Skin of body (tissue), 3 donors: ENCODE measurements at places on chromosomes 5 and 9. TPM values are rescaled to one million over a fixed set of nuclear protein-coding genes. Genes with fewer than 3 reads are reported as not detected.

- DNase-seq = no peak
These were observed 3.0 kb downstream of the PSMB7 start for GRCh38 chr9:124412228-124412575.

DNA sequence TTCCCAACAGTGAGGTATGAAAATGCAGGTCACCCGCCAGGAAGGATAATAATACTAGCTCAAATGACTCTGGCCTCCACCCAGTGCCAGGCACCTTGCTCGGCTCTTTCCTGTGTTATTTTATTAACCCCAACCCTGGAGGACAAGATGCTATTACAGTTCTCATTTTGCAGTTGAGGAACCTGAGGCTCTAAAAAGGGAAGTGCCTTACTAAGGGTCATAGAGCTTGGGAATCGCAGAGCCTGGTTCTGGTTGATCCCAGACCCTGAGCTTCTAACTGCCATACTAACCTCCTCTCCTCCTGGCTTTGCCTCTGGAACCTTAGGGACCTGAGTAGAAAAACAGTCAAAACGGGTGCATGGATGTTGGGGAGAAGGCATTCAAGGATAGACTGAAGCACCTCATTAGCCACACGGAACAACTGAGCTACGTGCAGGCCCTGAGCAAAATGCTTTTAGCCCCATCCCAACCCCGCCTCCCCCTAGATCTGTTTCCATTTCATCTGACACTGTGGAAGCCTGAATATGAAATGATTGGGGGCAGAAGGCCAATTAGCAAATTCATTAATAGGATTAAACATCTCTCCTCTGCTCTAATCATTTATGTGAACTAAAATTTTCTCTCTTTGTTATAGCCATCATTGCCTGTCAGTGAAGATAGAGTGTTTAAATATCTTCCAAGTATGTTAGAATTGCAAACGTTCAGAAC, 7.9 kb downstream of the KCNIP1 start:
- no peak for DNase-seq

GRCh38 chr5:177403102-177403791, 2.8 kb upstream of the PFN3 start:
- no peak for DNase-seq

GRCh38 chr5:90809311-90810056, 250.9 kb downstream of the ADGRV1 start:
- DNase-seq = no peak

- no peak for DNase-seq
These were observed 3.3 kb downstream of the TLX3 start for GRCh38 chr5:171312129-171312974.

GRCh38 chr5:144011388-144011787, 159.1 kb downstream of the YIPF5 start:
- no peak for DNase-seq

- peak; percentile 42 for DNase-seq
These were observed 3.2 kb downstream of the PAPPA start for GRCh38 chr9:116156621-116157314.

- peak; percentile 42 for DNase-seq
These were observed 2.6 kb upstream of the NFIL3 start for GRCh38 chr9:91426123-91426745.

DNA sequence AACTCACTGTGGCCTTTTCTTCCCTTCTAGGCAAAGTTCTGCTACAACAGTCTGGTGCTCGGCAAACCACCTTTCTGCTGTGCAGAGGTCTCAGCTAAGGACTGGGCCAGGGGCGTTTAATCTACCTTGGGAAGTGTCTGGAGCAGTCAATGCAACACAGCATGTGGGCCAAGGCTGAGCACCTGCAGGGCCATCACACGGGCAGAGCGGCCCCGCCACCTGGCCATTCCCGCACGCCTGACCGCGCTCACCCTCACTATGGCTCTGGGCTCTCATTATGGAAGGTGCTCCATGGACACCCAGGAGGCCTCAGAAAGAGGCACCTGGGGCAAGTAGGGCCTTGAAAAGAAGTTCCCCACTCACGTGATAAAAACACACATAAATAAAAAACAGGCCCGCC, 65.7 kb upstream of the TBC1D9B start:
- DNase-seq = no peak

GRCh38 chr5:138369706-138370105, 17.2 kb downstream of the KDM3B start:
- no peak for DNase-seq

DNA sequence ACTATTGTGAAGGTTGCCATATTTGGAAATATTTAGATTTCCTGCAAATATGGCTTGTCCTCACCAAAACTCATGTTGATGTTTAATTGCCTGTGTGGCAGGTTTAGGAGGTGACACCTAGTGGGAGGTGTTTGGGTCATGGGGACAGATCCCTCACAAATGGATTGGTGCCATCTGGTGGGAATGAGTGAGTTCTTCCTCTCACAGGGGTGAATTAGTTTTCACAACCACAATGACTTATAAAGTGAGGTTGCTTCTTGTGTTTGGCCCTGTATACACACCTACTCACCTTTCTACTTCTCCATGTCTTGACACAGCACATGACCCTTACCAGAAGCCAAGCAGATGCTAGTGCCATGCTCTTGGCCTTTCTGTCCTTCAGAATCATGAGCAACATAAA, 41.1 kb downstream of the ISOC1 start:
- no peak for DNase-seq

DNA sequence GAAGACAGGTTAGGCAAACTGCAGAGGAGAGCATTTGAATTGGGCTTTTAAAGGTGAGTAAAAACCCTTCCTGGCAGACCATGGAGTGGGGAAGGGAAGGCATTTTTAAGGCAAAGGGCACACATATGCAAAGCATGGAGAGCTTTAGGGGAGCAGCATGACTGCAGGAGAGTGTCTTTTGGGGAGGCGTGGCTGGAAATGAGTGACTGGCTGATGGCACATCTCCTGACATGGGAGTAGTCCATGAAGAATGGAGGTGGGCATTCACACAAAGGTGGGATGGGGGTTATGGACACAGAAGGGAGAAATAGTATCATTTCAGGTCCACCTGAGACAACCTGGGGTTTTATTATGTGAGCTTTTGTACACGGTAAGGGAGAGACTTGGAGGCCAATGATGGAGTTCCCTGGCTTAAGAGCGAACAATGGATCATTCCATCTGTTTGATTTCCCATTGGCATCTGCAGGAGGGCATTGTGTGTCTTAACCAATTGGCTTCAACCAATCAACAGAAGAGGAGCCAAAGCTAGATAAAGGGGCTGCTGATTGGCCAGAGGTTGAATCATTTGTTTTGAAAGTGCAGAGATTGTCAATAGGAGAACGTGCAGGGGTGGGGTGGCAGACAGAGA, 2.1 kb downstream of the NSG2 start:
- no peak for DNase-seq

DNA sequence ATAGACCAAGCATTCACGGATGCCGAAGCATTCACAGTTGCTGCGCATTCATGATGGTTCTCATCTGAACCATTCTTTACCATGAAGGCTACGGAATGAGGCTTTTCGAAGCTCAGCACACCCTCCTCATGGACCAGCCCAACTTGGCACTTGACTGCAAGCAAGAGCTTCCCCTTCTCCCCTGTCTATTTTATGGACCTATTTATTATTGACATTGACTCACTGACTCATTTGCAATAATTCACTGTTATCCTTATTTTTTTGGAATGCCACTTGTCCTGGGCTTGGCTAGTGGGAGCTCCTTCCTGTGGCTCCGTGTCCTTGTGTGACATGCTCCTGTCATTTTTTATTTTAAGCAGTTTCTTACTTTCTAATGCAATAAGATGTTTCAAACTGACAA, 51.5 kb upstream of the ICE1 start:
- DNase-seq = no peak

Gene POLK
- total RNA-seq = 42.2 TPM

Gene DNAI1
- total RNA-seq = 0.20 TPM

Gene ORM2
- 0.79 TPM for total RNA-seq

Gene GPR151
- total RNA-seq = not detected

Gene DMRT3
- total RNA-seq = not detected

Gene HEXB
- 63.8 TPM for total RNA-seq

Gene TPPP
- total RNA-seq = 1.1 TPM

Gene IL5
- total RNA-seq = not detected

Gene PCDHGB3
- total RNA-seq = 4.3 TPM
